ENCODE measurements at places on chromosomes 3 and 15. TPM values are rescaled to one million over a fixed set of nuclear protein-coding genes. Genes with fewer than 3 reads are reported as not detected.

The ZNF80 gene
- total RNA-seq, result not detected

The GOLGA6L7 gene
- total RNA-seq, result not detected

The SLC26A6 gene
- 21.5 TPM for total RNA-seq

The CATSPER2 gene
- total RNA-seq, result 2.1 TPM

The KLHL6 gene
- total RNA-seq, result 15.7 TPM

The SH2D7 gene
- not detected for total RNA-seq

The LMLN gene
- total RNA-seq, result 6.5 TPM

The TUSC7 gene
- total RNA-seq, result not detected

The ZBED2 gene
- not detected for total RNA-seq

The SNX22 gene
- total RNA-seq, result 1.5 TPM

The CELSR3 gene
- total RNA-seq, result 0.29 TPM

The GOLGA6D gene
- total RNA-seq, result not detected

The TMEM158 gene
- total RNA-seq, result 5.3 TPM

The ALDH1L1 gene
- not detected for total RNA-seq

The PXYLP1 gene
- total RNA-seq, result 4.5 TPM

The WDR82 gene
- 80.6 TPM for total RNA-seq

The LHFPL4 gene
- total RNA-seq, result not detected

The FEZF2 gene
- total RNA-seq, result not detected

The UTS2B gene
- 0.29 TPM for total RNA-seq

The DPPA2 gene
- not detected for total RNA-seq

The TEX55 gene
- total RNA-seq, result not detected

The TEX9 gene
- total RNA-seq, result 3.5 TPM

The ATP13A5 gene
- total RNA-seq, result not detected

The SCG5 gene
- total RNA-seq, result 0.29 TPM

The SI gene
- not detected for total RNA-seq

Measured in thoracic aorta endothelial cell (primary cell).